Lower leg skin (tissue), 4 donors: ENCODE measurements at places on chromosomes 3 and 15. TPM values are rescaled to one million over a fixed set of nuclear protein-coding genes. Genes with fewer than 3 reads are reported as not detected.

The HACD3 gene
- 39.6 TPM for total RNA-seq

The CYP1A2 gene
- total RNA-seq, result not detected

DNA sequence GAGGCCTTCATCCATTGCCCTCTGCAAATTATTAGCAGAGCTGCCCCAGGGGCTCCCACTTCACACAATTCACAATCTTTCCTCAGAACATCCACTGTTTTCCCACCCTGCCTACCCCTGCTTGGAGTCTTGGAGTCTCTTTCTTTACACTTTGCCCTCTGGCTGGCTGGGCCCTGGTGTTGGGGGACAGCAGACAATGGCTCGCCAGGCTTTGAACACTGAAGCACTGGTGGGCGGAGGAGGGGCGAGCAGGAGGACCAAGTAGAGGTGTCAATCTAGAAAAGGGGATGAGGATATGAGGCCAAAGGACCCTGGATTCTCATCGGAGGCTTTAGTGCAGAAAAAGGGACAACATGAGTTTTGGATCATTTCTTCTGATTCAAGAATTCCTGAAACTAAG, 212.0 kb downstream of the NR1D2 start:
- no peak for DNase-seq

GRCh38 chr3:150913133-150913922, 8.1 kb upstream of the MINDY4B start:
- no peak for DNase-seq

DNA sequence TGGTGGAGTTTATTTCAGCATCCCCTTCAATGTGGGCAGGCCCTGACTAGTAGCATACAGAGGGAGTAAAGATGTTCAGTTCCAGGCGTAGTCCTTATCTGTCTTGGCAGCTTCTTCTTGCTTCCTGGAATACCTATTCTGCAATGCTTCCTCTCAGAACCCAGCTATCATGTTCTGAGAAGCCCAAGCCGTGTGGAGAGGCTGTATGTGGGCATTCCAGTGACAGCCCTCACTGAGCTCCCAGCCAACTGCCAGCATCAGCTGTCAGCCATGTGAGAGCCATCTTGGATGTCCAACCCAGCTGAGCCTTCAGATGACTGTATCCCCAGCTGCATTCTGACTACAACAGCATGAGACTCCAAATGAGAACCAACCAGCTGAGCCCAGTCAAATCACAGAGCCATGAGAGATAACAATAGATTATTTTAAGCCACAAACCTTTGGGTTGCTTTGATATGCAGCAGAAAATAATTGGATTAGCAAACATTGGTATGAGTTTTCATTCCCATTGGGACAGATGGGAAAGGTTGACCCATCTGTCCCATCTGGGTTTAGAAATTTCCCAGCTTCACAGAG, 8.4 kb upstream of the CMTM7 start:
- no peak for DNase-seq

DNA sequence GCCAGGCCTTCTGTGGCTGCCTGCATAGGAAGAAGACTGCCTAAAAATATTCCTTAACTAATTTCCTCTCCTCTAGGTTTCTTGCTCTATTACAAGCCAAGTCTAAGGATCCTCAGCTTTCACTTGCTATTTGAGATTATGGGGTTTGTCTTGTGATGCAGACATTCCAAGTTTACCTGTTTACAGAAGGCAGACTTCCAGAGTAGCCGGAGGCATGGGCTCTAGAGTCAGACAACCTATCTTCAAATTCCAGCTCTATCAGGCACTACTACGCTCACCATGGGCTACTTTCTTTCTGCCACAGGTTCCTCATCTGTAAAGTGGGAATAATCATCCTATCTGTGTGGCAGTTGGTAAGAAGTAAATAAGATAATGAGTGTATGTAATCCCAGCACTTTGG, 95.6 kb upstream of the BCL6 start:
- no peak for DNase-seq

DNA sequence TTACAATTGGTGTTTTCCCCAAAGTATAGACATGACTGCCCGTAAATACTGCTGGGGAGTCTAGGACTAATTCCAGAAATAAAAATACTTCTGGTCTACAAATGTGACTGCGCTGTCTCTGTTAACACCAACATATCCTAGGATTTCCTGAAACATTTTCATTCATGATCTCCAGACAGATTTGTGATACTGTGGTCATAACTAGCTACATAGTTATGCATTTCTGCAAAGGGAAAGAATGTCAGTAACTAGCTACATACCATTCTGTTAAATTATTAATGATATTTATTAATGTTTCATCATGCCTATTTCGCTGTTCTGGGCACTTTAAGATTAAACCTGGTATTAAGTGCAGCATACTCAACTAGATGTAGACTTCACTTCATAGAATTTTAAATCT, 33.3 kb downstream of the SETD5 start:
- no peak for DNase-seq

DNA sequence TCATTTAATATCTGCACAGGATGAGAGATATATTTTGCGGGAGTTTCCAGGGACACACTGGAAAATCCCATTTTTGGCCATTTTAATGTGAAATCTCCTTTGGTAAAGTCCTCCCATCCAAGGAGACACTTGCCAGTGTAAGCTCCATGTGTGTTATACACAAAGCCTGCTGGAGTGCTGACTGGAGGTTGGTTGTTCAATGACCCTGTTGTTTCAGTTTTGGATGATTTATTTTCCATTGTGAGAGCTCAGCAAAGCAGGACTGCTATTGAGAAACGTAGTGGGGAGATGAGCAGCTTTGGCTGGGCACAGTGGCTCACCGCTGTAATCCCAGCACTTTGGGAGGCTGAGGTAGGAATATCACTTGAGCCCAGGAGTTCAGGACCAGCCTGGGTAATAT, 127.7 kb downstream of the NUP210 start:
- DNase-seq, result no peak

- DNase-seq, result no peak
Measured at GRCh38 chr3:142963234-142963515, 299 bp downstream of the PAQR9 start.

GRCh38 chr3:138875754-138876664, 41.3 kb upstream of the PIK3CB start:
- no peak for DNase-seq

The ANKRD63 gene
- total RNA-seq, result not detected

The PSTPIP1 gene
- 8.9 TPM for total RNA-seq

DNA sequence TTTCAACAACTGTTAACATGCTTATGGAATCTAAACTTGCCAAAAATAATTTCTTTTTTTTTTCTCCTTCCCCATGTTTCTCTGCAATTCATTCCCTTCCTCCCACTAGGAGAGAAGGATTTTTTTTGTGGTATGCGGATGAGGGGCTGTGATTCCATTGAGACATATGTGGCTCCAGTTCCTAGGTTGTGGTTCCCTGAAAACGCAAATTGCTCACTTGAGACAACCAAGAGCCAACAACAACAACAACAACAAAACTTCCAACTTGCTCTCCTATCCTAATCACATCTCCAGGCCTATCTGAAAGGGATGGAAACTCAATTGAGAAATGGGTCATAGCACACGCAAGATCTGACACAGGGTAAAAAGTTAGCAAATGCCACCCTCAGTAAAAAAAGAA, 406.5 kb upstream of the TGFBR2 start:
- no peak for DNase-seq

The FOXB1 gene
- not detected for total RNA-seq

The TMEM207 gene
- not detected for total RNA-seq

GRCh38 chr3:134749802-134750553, 45.1 kb upstream of the EPHB1 start:
- no peak for DNase-seq

The SNTN gene
- not detected for total RNA-seq

The MESP2 gene
- not detected for total RNA-seq

The C3orf38 gene
- total RNA-seq, result 14.0 TPM

- DNase-seq, result no peak
Measured at GRCh38 chr3:21825684-21826083, 74.7 kb upstream of the ZNF385D start.

GRCh38 chr3:161403251-161403650, 31.9 kb upstream of the SPTSSB start:
- DNase-seq, result no peak

DNA sequence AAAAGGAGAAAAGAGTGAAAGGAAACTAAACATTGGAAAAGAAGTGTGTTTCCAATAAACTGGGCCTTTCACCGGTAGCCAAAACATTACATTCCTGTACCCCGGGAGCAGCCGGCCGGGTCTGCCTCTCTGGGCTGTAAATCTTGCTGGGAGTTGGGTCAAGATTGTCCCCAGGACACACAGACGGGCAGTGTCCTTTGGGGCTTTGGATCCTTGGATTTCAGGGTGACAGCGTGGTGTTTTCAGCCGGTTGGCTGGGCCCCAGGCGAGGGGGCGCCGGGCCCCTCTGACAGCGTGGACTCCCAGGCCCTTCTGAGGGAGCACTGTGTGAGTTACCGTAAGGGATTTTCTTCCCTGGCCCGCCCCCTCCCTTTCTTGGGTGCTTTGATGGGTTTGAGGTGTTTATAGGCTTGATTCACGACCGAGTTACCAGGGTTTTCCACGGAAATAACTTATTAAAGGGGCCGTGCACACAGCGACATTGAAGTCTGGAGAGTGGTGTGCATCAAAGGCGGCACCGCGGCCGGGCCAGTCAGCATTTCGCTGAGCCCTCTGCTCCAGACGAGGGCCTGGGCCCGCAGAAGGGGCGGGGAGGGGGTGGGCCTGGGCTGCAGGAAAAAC, 27.4 kb downstream of the SMAD6 start:
- DNase-seq, result no peak
